ENCODE measurements at places on chromosomes 2 and 18. TPM values are rescaled to one million over a fixed set of nuclear protein-coding genes. Genes with fewer than 3 reads are reported as not detected.

Gene SRD5A2
- total RNA-seq: not detected

Gene FABP1
- not detected for total RNA-seq

Gene SH3BP4
- total RNA-seq: 20.7 TPM

Gene C18orf32
- 34.6 TPM for total RNA-seq

Gene AFF3
- 0.14 TPM for total RNA-seq

Gene AMMECR1L
- total RNA-seq: 9.2 TPM

Gene ZC3H8
- total RNA-seq: 4.3 TPM

Gene GPR39
- 10.9 TPM for total RNA-seq

Gene GAL3ST2
- not detected for total RNA-seq

Gene TMEM169
- 3.2 TPM for total RNA-seq

Gene L3MBTL4
- total RNA-seq: 0.05 TPM
